ENCODE measurements at places on chromosomes 2 and 18.
A peak's percentile ranks its signal among the peaks of the same experiment; 100 is the strongest.

DNA sequence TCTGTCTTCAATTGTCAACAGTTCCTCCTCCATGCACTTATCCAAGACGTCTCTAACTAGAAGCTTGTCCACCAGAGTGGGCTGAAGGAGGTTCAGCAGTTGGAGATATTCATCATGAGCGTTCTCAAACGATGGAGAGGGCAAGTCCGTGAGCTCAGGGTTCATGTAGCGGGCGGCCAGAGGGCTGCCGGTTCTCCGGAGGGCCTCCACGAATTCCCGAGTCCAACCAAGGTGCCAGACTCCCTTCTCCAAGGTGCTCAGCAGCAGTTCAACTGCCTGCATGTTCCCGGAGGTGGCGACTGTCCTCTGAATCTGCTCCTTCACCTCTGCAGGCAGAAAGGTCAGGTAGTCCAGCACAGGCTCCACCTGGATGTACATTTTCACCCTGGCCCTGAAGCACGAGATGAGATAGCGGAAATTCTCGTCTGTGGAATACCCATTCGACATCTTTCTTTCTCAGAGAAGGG lies 590 bp downstream of the IFIH1 start:
- peak; percentile 14 for DNase-seq

GRCh38 chr18:49025426-49025766 lies 74.6 kb upstream of the SMAD7 start:
- DNase-seq = no peak

DNA sequence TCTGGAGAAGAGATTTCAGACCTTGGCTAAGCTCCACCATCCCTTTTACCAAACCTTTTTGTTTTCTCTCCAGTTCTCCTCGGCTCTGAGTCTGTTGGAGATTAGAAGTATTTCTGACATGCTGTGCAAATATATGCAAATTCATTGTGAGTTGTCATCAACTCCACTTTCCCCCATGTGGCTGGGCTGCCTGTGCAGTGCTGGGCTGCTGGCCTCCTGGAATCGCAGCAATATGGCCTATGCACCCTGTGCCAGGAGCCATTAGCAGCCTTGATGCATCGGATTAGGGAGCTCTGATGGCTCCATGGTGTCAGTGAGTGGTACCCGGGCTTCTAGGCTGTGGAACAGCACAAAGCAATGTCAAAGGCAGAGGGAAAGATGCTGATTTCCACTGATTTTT lies 80.0 kb downstream of the GPR39 start:
- no peak for DNase-seq

- DNase-seq = no peak
These were observed 355.8 kb downstream of the MEIS1 start for GRCh38 chr2:66790651-66791181.

GRCh38 chr2:98378901-98379300 lies 32.6 kb downstream of the CNGA3 start:
- peak; percentile 65 for DNase-seq

GRCh38 chr18:37527395-37527794 lies 38.2 kb downstream of the CELF4 start:
- no peak for DNase-seq

GRCh38 chr2:185979546-185980071 lies 241.0 kb downstream of the FSIP2 start:
- no peak for DNase-seq

DNA sequence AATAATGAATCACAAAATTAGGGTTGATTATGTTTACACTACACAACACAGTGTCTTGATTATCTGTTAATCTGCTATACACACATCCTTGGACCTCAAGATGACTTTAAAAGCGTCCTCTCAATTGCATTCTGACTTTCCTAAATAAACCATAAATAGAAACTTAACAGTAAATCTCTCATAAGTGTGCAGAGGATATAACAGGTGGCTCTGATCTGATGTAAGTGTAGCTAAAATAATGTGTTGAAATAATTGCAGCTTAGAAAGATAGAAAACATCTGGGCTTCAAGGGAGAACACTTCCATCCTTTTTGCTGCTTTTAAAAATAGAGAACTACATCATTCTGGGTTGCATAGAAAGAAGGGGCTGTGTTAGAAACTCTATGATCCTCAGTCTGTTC lies 78.4 kb upstream of the EFEMP1 start:
- DNase-seq = peak; percentile 40

Data from AG10803 (cell line).